ENCODE measurements at places on chromosomes 7 and 10. TPM values are rescaled to one million over a fixed set of nuclear protein-coding genes. Genes with fewer than 3 reads are reported as not detected.

The DLX6 gene
- not detected for total RNA-seq

The TSPAN33 gene
- total RNA-seq, result 14.3 TPM

The SPDYE2B gene
- not detected for total RNA-seq

The DDC gene
- 0.29 TPM for total RNA-seq

The GAD2 gene
- total RNA-seq, result not detected

The FOXI2 gene
- total RNA-seq, result not detected

The RBM20 gene
- 0.07 TPM for total RNA-seq

The CPEB3 gene
- 0.58 TPM for total RNA-seq

The WNT8B gene
- total RNA-seq, result not detected

The CRPPA gene
- total RNA-seq, result 1.8 TPM

The IDI2 gene
- not detected for total RNA-seq

The PDCD11 gene
- total RNA-seq, result 35.2 TPM

The PURB gene
- 6.9 TPM for total RNA-seq

The CLEC2L gene
- not detected for total RNA-seq

The PNLIP gene
- total RNA-seq, result not detected

The PRRT4 gene
- not detected for total RNA-seq

The NUPR2 gene
- 0.65 TPM for total RNA-seq

The SH2D4B gene
- total RNA-seq, result not detected

The SPDYE3 gene
- total RNA-seq, result not detected

The ANK3 gene
- 6.6 TPM for total RNA-seq

The RARRES2 gene
- total RNA-seq, result 6.1 TPM

The PTPRZ1 gene
- not detected for total RNA-seq

The CUZD1 gene
- 1.0 TPM for total RNA-seq

The EPHA1 gene
- total RNA-seq, result 14.4 TPM

The FRA10AC1 gene
- 4.4 TPM for total RNA-seq

The SRI gene
- 92.0 TPM for total RNA-seq

The AMZ1 gene
- total RNA-seq, result 0.22 TPM

The SGPL1 gene
- total RNA-seq, result 35.7 TPM

The HOXA4 gene
- total RNA-seq, result 14.6 TPM

The EMX2 gene
- 5.7 TPM for total RNA-seq

The TET1 gene
- 0.52 TPM for total RNA-seq

The TMEM178B gene
- total RNA-seq, result 8.6 TPM

The OR2A25 gene
- not detected for total RNA-seq

The C10orf90 gene
- not detected for total RNA-seq

The LIPK gene
- not detected for total RNA-seq

The GLRX3 gene
- total RNA-seq, result 175 TPM

The SPAM1 gene
- not detected for total RNA-seq

Measured in epithelial cell of proximal tubule (primary cell).